ENCODE measurements at places on chromosomes 11 and 22.

GRCh38 chr22:48135592-48135991 lies 1373.1 kb downstream of the TBC1D22A start:
- no peak for DNase-seq

DNA sequence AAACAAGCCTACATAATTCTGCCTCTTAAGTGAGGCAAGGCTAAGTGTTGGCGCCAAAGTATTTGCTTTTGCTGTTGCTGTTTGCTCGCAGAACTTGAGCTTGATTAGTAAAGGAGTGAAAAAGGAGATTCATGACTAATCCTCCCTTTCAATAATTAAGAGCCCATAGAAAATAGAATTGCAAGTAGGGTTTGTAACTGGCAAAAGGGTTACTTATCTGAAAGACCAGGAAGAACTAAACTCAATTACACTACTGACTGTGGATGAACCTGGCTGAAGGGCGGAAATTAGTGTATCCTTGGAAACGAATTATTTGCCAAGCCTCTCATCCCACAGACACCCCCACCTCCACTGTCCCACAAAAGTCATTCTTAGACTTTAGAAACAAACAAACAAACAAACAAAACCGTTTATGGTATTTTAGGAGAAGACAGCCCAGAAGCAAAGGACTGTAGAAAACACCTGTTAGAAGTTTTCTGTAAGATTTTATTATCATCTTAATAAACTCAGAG lies 411 bp upstream of the EXPH5 start:
- DNase-seq: no peak

- DNase-seq: no peak
These were observed 890.5 kb downstream of the BRD1 start for GRCh38 chr22:48937032-48937639.

DNA sequence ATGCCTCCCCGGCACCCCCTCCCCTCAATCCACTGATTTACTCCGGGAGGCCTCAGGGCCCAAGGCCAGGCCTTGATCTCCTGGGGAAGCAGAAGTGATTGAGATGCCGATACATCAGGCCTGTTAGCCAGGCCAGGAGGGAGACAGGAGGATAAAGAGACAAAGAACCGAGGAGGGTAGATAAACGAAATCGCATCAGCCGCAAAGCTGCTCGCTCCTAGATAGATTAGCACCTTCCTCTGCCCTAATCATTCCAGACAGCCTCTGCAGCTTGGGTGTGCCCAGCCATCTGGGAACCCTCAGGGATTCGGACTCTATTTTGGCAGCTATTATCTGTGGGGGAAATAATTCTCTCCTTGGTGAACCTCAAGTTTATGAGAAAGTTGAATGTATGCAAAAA lies 121.2 kb downstream of the ABTB2 start:
- no peak for DNase-seq

Data from activated CD4-positive, CD25-positive, alpha-beta regulatory T cell (primary cell).